ENCODE measurements at places on chromosomes 12 and 14. TPM values are rescaled to one million over a fixed set of nuclear protein-coding genes. Genes with fewer than 3 reads are reported as not detected.

DNA sequence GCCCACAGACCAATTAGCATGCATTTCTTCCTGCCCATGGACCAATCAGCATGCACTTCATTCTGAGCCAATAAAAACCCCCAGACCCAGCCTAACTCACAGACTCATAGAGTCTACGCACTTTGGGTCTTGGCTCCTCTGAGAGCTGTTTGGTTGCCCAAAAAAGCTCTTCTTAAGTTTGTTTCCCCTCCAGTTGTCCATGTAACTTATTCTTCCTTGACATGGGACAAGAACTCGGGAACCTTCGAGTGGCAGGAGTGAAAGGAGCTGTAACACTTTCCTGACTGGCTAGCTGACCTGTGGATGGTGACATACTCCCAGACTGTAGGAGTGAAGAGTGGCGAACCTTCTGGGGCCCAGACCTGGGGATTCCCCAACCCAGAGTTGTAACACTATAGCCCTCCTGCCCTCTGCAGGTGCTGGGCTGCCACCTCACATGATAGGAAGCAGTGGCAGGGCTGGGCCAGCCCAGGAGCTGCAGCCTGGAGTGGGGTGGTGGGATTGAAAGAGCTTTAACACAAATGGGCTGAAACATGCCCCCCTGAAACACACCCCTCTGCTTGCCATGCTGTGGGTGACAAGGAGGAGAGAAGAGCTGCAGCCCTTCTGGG, 4.4 kb upstream of the BTBD7 start:
- DNase-seq: no peak

- no peak for DNase-seq
These were observed 12.0 kb upstream of the RNU6-7 start for GRCh38 chr14:32189811-32190210.

GRCh38 chr12:5222011-5222461, 178.4 kb downstream of the KCNA5 start:
- no peak for DNase-seq

The PTCSC3 gene
- not detected for total RNA-seq

The PNMA1 gene
- total RNA-seq: 36.6 TPM

GRCh38 chr12:7021956-7022355, 3.7 kb upstream of the LPCAT3 start:
- DNase-seq: no peak

DNA sequence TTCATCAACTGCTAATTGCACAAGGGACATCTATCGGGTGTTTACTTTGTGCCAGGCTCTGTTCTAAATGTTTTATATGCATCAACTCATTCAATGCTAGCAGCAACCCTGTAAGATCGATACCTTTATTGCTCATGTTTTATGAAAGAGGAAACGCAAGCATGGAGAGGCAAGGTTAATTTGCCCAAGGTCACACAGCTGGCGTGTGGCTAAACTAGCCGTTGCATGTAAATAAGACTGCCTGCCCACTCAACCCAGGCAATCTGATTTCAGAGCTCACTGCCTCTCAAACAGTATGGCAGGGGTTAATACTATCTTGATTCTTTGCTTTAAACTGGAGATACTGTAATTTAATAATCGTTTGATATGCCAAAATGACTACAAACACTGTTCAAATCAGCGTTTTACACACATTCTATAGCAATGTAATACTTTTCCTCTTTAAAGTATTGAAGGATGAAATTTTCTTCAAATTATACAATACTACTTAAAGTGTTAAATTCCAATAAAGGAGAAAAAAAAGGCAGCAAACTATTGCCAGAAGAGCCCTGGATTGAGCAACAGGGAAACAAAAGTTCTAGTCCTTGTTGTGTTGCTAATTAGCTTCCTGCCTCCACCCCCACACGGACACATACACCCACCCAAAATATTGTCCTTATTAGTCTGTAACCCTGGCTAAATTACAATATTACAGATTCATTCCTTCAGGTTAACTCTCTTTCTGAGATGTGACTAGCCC, 39.1 kb upstream of the DHRS7 start:
- DNase-seq: no peak

GRCh38 chr14:69972755-69973154, 93.5 kb downstream of the SMOC1 start:
- DNase-seq: no peak

The NID2 gene
- total RNA-seq: 0.18 TPM

All from activated CD8-positive, alpha-beta memory T cell treated with anti-CD3 and anti-CD28 coated beads, Interleukin-2, amount 10 ng/mL, durations not matched to agents 7 days and 5 days (primary cell).